ENCODE measurements at places on chromosomes 7 and 10.

- DNase-seq, result no peak
These were observed 82.1 kb upstream of the PDGFA start for GRCh38 chr7:601595-602340.

- peak; percentile 7 for DNase-seq
These were observed 33.8 kb downstream of the SPAG6 start for GRCh38 chr10:22379059-22379458.

GRCh38 chr10:45532480-45532879 is 140.1 kb downstream of the ZFAND4 start:
- no peak for DNase-seq

DNA sequence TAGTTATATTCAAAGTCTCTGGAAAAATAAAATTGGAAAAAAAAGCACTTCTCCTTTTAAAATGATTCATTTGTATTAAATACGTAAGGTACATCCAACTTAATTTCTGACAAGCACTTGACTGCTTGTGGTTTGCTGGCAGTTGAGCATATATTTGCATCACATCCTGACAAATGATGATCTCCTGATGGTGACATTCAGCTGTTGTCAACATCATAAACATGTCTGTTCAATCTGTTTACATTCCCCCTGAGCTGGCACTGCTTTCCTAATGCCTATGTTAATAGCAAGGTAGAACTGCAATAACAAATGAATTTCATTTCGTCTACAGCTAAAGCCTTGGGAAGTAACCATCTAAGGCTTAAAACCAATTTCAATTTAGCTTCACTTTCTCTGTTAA is 24.4 kb downstream of the TSPAN12 start:
- DNase-seq, result no peak

GRCh38 chr7:43921423-43921822 is 4.8 kb upstream of the UBE2D4 start:
- no peak for DNase-seq

- no peak for DNase-seq
These were observed 6.7 kb upstream of the RASGEF1A start for GRCh38 chr10:43273543-43273942.

- DNase-seq, result no peak
These were observed 40.5 kb upstream of the RABGEF1 start for GRCh38 chr7:66699998-66700397.

Measured in iPS DF 19.7 (cell line).